ENCODE measurements at places on chromosomes 4 and X.

- DNase-seq: no peak
Observed at GRCh38 chrX:119181491-119181890, 53.9 kb upstream of the KIAA1210 start.

GRCh38 chr4:164383058-164383357 is 370.9 kb upstream of the SMIM31 start:
- DNase-seq: no peak

- no peak for DNase-seq
Observed at GRCh38 chrX:13571136-13571535, 1.7 kb downstream of the EGFL6 start.

DNA sequence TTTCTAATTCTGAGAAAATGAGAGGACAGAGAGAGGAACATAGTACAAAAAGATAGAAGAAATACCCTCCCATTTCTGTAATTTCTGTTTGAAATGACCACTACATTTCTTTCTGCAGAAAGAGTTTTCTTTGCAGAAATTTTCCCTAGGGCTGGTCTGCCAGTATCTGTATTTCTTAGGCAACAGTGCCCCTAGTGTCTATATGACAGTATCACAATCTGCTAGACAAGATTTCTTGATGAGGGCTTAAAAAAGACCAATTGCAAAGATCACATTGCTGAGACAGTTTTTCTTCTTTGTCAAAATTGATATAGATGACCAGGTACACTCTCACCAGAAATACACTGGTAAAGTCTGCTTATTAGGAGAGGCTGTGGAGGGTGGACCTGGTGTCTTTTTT is 81.0 kb upstream of the ZDHHC15 start:
- DNase-seq: no peak

GRCh38 chr4:187550256-187550950 is 445.2 kb upstream of the ZFP42 start:
- DNase-seq: no peak

DNA sequence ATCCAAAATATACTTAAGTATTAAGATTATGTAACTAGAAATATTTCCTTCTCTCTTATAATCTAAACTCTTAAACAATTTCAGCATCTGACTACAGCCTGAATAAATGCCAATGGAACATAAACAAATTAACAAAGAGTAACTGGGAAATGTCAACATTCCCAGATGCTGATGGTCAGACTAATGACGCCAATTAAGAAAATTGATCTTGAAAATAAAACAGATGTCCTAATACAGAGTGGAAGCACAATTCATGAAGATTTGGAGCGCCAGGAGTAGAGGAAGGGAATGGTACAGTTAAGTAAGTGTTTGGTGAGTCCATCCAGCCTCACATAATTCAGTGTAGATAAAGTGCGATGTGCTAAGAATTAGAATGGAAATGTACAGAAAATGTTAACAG is 203.7 kb upstream of the NWD2 start:
- no peak for DNase-seq

- no peak for DNase-seq
Observed at GRCh38 chr4:53478671-53479456, 101.4 kb downstream of the FIP1L1 start.

DNA sequence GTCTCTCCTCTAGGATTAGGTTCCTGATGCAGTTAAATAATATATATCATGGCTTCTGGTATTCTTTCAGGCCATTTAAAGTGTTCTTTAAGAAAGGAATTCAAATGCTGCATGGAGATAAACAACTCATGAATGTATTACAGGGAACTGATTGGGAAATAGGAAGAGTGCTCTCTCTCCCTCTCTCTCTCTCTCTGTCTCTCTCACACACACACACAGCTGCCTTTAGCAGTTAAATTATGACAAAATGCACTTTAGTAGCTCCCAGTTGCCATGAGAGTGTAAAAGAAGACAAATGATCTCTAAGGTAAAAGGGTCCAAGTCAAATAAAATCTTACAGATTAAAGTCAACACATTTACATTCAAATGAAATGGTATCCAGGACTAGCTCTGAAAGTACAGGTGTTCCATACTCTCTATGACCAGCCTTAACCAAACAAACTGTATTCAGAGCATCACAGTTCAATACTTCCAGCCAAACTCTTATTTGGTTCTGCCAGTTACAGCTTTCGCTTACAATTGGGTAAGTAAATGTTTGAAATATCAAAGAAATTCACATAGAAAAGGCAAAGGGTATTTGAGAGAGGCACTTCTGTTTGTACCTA is 94.7 kb upstream of the CXXC4 start:
- no peak for DNase-seq

- no peak for DNase-seq
Observed at GRCh38 chrX:35499071-35499862, 298.9 kb upstream of the MAGEB16 start.

- DNase-seq: no peak
Observed at GRCh38 chr4:37516057-37516775, 170.0 kb downstream of the RELL1 start.

DNA sequence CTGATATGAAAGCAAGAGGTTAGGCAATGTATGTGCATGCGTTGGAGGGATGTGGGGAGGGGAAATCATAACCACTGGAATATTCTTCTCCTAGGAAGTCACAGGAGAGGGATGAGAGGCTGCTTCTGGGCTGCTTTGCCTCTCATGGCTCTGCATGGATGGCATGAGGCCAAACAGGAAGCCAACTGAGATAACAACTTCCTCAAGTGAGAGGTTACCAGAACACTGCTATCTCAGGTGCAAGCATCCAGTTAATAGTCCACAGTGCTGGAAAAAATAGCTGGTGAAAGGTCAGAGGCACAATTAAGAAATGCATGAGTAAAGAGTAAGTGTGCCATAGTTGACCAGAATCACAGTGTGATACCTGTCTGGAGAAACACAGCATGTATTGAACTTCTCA is 113.3 kb downstream of the ELOVL6 start:
- no peak for DNase-seq

- no peak for DNase-seq
Observed at GRCh38 chr4:141609243-141609642, 27.1 kb upstream of the IL15 start.

DNA sequence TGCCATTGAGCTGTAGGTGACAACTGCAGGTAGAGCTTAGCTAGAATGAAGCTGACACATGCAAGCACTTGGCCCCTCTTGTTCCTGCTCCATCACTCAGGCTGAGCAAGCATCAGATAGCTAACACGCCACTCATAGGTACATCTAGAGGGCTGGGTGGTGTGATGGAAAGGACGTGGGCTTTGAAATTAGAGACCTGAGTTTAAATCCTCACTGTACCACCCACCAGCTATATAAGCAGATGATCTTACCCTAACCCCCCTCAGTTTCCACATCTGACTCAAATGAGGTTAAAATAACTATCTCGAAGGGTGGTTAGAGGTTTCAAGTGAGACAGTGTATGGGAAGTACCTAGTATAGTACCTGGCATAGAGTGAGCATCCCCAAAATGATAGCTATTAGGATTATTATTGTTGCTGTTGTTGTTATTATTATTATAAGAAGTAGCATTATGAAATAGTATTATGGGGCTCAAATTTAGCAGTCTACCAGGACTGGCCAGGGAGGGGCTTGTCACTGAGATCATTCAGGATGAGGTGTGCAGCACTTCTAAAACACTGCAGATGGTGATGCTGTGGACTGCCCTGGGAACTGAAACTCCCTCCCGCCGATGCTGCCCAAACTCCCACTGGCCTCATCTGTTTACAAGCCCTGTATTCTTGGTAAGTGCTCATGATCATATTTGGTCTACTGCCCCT is 59.0 kb downstream of the REELD1 start:
- DNase-seq: no peak

- DNase-seq: no peak
Observed at GRCh38 chrX:7253565-7253964, 105.6 kb upstream of the PUDP start.

GRCh38 chr4:90069151-90069550 is 58.0 kb upstream of the CCSER1 start:
- no peak for DNase-seq

GRCh38 chr4:139718833-139719232 is 53.2 kb downstream of the MGST2 start:
- DNase-seq: no peak

DNA sequence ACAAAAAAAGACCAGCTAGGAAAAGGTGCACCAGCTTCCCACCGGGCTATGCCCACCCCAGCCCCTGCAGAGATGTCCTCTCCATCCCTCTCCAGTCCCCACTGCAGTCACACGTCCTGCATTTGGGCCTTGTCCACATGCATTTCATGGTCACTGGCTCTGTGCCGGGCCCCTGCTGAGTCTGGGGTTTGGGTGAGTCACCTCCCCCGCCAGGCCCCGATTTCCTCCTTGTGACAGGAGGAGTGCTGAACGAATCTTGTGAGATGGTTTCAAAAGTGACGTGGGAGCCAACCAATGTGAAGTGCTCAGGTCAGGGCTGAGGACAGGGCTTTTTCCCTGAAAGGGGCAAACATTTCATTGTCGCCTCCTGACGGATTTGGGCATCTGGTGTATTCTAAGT is 7.1 kb downstream of the CPZ start:
- no peak for DNase-seq

DNA sequence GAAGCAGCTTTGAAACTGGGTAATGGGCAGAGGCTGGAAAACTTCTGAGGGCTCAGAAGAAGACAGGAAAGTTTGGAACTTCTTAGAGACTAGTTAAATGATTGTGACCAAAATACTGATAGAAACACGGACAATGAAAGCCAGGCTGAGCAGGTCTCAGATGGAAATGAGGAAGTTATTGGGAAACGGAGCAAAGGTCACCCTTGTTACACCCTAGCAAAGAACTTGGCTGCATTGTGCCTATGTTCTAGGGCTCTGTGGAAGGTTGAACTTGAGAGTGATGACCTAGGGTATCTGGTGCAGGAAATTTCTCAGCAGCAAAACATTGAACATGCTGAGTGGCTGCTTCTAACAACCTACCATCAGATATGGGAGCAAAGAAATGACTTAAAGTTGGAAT is 50.8 kb upstream of the FBXW7 start:
- DNase-seq: no peak

DNA sequence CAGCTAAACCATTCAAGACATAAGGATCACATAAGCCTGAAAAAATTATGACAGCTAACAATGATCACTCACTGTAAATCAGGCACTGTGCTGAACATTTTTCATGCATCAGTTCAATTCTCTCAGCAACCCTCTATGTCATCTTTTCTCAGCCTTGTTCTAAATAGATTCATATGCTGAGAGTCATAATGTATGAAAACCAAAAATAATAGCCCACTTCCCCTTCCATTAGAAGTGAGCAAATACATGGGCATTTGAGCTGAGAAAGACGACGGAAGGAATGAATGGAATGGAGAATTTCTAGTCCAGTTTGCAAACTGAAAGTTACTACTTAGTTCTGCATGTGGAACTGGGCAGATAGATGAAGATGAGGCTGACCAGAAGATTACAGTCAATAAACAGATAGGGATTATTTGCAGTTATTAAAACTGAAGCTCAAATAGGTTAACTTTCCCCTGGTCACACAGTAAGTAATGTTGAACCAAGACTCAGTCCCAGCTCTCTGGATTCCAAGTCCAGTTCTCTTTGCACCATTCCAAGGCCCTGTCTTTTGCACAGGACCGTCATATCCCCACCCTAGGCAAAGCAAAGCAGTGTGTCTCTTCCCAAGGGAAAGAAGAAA is 1.6 kb upstream of the SH3RF1 start:
- no peak for DNase-seq

GRCh38 chrX:15165832-15166231 is 104.1 kb downstream of the ASB9 start:
- DNase-seq: no peak

DNA sequence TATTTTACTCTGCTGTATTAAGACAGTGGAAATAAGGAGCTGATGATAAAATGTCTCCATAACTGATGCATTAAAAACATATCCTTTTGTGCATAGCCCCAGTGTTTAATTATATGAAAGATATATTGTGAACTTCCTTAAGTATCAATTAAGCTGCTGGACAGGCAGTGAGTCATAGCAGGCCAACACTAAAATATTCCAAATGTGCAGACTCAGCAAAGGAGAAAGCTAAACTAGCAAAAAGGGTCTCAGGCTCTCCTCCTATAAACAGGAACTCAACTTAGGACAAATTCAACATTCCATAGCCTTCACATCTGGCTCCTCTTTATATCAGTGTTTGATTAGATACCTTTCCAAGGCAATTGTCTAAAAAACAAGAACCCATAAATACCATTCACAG is 15.6 kb downstream of the TNMD start:
- no peak for DNase-seq

DNA sequence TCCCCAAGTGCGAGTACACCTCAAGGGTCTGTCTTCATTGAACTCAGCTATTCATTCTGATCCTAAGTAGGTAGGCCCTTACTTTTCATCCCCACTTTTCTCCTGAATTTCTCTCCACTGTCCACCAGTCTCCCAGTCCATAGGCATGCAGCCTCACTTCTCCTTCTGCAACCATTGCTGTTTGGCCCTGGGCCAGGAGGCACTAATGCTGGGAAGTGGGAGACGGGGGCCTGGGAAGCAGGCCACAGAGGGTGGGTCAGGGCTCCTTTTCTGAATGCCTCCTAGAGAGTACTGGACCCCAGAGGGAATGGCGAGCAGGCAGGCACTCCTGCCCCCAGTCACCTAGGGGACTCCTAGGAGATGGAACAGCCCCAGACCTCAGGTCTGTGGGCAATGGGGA is 203.5 kb upstream of the RPL34 start:
- DNase-seq: no peak

- no peak for DNase-seq
Observed at GRCh38 chrX:105323928-105324327, 103.4 kb upstream of the TEX13A start.

DNA sequence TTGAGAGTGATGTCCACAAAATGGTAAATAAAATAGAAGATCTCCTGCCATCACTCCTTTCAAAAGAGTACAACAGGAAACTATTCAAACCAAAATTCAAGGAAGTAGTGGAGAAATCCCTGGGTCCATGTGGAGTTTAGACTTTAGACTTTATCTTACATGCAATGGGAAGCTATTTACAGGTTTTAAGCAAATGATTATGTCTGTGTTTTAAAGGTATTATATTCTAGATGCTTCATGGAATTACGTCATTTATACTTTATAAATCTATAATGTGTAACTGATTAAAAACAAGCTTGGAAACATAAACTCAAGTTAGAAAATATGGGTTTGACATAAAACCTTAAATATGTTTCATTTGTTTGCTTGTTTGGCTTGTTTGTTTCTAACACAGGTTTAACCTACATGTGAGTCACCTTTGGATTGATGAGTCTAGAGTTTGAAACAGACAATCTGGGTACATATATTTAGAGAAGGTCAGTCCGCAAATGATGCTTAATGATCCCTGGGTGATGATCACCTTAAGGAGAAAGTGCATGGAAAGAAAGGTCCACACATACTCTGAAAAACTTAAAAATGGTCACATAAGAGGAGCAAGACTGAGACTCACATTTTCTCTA is 519.6 kb upstream of the AGA start:
- no peak for DNase-seq

GRCh38 chrX:150032742-150033141 is 94.5 kb upstream of the EOLA2 start:
- no peak for DNase-seq

- no peak for DNase-seq
Observed at GRCh38 chr4:141246243-141246642, 25.5 kb downstream of the ZNF330 start.

DNA sequence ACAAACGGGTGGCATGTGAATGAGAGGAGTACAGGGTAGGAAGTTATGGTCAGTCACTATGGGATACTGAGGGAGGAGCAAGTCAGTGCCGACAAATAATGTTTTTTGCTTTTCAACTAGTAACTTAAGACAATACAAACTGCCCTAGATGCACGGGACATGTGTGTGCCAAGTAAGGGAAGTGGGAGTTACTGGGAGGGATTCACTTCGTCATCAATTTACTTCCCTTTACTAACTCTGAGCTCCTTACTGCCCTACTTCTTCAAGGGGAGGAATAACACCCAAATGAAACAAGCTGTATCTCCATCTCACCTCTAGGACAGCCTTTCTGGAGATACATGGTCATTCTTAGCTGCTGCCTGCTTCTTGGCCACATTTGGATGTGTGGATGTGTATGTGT is 97.7 kb downstream of the DGKK start:
- DNase-seq: no peak

All from stimulated activated CD4-positive, alpha-beta T cell treated with anti-CD3 and anti-CD28 coated beads, Interleukin-1b, Interleukin-23, amount 100 ng/mL, for 24 hours (primary cell).